Activated T-helper 1 cell treated with Interleukin-2 at 50 U/mL for 16 hours (primary cell): ENCODE measurements at places on chromosomes 13 and 19.
A peak's percentile ranks its signal among the peaks of the same experiment; 100 is the strongest.

GRCh38 chr19:47228937-47229675 lies 1.9 kb downstream of the BBC3 start:
- DNase-seq, result no peak

DNA sequence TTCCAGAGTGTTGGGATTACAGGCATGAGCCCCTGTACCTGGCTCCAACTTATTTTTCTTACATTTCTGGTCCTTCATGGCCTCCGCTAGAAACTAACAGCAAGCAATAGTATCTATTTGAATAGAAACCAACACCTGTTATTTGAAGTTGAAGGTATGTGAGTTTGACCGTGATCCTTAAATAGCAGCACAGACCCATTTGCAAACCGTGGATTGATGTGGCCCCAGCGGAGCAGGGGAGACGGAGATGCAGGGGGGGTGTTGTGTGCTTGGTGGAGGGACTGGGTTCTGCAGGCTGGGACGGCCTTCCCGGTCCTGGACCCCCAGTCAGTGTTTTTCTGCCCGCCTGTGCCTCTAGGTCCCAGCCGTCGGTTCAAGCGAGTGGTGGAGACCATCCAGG lies 16.9 kb downstream of the TMEM150B start:
- DNase-seq, result no peak

GRCh38 chr19:21166436-21166835 lies 24.6 kb downstream of the ZNF431 start:
- DNase-seq, result no peak

GRCh38 chr19:50184196-50184595 lies 19.2 kb upstream of the MYH14 start:
- DNase-seq, result no peak

DNA sequence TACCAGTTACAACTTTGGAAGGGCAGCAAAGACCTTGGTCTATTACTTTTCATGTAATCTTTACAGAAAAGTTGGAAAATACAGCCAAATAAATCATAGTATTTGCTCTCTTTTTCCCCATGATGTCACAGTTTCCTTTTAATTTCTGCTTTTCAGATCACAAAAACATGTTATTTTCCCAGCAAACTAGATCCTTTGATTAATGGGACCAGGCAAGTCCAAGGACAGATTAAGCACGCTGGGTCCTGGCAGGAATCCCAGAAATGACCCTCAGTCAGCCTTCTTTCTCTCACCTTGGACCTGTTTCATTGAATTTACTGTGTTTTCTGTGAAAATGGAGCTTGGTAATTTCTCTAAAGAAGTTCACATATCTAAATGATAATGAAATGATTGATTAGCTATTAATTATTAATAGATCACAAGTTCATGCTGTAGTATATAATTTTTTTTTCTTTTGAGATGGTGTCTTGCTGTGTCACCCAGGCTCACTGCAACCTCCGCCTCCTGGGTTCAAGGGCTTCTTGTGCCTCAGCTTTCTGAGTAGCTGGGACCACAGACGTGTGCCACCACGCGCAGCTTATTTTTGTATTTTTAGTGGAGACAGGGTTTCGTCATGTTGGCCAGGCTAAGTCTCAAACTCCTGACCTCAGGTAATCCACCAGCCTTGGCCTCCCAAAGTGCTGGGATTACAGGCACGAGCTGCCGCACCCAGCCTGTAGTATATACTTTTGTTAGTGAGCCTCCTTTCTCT lies 16.0 kb downstream of the SPATA13 start:
- DNase-seq, result no peak

GRCh38 chr19:32197896-32198882 lies 147.2 kb upstream of the ZNF507 start:
- no peak for DNase-seq

- no peak for DNase-seq
Observed at GRCh38 chr19:47028195-47028601, 8.6 kb downstream of the NPAS1 start.

GRCh38 chr13:32426990-32427851 lies 709 bp downstream of the N4BP2L1 start:
- DNase-seq, result peak; percentile 43

DNA sequence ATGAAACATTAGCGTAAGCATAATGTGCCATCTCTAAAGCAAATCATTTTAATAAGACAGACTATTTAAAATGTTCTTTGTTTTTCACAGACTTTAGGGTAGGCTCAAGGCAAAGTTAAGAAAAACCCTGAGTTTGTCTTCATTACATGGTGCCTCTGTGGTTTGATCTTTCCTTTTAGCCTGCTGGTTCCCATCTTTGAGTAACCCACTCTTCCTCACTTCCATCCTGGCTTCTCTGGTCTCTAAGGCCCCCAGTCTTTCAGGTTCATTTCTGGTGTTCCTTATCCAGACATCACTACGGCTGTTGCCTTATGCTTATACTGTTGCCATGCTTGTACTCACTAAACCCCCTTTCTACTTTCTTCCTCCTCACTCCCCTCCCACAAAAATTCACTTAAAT lies 38.4 kb downstream of the DACH1 start:
- no peak for DNase-seq

GRCh38 chr19:2594319-2594718 lies 108.2 kb downstream of the GNG7 start:
- DNase-seq, result no peak

GRCh38 chr13:110726726-110727125 lies 13.2 kb downstream of the ING1 start:
- peak; percentile 32 for DNase-seq

GRCh38 chr19:5627395-5627904 lies 4.6 kb downstream of the SAFB start:
- DNase-seq, result no peak

GRCh38 chr13:29954082-29955028 lies 103.9 kb upstream of the UBL3 start:
- DNase-seq, result peak; percentile 23

DNA sequence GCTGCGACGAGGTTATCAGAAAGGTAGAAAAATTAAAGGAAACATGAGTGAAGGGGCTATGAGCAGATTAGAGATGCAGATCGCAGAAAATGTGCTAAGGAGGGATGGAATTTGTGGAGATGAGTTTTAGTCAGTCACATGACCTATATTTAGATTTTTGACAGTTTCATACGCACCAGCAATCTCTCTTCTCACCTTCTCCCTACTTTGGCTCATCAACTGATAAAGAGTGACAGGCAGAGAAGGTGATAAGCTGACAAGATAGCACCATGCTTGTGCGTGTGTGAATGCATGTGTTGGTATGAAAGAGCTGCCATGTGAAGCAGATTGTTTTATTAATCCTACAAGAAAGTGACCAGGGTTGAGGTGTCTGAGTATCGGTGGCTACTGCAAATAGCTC lies 252.6 kb downstream of the RAP2A start:
- no peak for DNase-seq

GRCh38 chr13:51111174-51111573 lies at the start of gene C13orf42:
TSS of gene C13orf42 (minus strand) at chr13:51111274. CDS start at chr13:51111209, 65 bp downstream.
- DNase-seq, result no peak

DNA sequence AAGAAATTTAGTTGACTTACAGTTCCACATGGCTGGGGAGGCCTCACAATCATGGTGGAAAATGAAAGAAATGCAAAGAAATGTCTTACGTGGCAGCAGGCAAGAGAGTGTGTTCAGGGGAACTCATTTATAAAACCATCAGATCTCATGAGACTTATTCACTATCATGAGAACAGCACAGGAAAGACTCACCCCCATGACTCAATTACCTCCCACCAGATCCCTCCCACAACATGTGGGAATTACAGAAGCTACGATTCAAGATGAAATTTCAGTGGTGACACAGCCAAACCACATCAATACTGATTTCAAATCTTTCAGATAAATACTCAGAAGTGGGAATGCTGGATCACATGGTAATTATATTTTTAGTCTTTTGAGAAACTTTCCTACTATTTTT lies 1357.9 kb downstream of the SLITRK5 start:
- no peak for DNase-seq

DNA sequence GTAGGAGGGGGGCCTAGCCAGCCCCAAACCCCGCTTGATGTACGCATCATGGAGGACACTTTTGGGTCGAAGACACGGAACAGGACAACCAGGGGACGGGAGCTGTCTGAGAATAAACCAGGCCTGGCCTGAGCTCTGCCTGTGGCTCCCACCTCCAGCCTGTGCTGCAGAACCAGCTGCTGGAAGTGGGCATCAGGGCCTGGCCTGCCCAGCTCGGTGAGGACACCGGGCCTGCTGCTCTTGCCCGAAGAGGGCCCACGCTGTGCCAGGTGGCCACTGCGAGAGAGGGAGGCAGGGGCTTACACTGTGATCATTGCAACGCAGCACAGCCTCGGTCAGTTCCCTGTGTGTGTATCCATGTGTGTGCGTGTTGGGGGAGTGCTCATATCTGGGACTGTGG lies 34.6 kb downstream of the CEBPG start:
- no peak for DNase-seq

DNA sequence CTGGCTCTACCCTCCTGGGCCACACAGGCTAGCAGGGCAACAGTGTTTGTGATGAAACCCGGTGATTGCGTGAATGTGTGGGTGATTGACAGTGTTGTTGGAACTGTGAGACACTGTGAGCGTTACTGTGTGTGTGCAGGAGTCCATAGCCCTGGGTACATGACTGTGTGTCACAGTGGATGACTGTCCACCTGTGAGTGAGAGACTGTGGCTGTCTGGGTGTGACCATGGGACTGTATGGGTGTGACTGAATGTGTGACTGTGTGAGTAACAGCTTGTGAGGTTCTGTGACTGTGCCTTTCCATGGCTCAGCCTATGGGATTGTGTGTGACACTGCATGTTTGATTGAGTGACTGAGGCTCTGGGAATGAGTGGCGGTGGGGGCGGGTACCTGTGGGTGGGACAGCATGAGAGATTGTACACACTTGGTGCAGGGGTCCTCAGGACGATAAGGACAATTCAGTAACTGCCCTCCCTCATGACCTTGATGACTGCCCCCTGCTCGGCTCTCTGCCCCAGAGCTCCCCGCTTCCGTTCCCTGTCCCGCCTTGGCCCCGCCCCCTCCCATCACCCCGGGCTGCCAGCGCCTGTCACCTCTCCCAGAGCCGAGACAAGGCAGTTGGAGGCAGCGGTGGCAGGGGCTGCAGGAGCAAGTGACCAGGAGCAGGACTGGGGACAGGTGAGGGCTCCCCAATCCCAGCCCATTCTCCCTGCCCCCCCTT lies at the start of gene GIPR:
TSS of gene GIPR (plus strand) at position 602 of the 722 bp plus-strand sequence. CDS start 1,300 bp downstream, outside the sequence.
- DNase-seq, result peak; percentile 39

- no peak for DNase-seq
Observed at GRCh38 chr19:33872445-33873320, 76.0 kb downstream of the KCTD15 start.

- DNase-seq, result no peak
Observed at GRCh38 chr13:113466383-113466782, 13.1 kb upstream of the ADPRHL1 start.

- DNase-seq, result no peak
Observed at GRCh38 chr13:75153834-75154233, 328.1 kb downstream of the TBC1D4 start.

GRCh38 chr13:40121722-40122121 lies 466.3 kb downstream of the COG6 start:
- no peak for DNase-seq

- no peak for DNase-seq
Observed at GRCh38 chr19:5303208-5303607, 37.4 kb downstream of the PTPRS start.

DNA sequence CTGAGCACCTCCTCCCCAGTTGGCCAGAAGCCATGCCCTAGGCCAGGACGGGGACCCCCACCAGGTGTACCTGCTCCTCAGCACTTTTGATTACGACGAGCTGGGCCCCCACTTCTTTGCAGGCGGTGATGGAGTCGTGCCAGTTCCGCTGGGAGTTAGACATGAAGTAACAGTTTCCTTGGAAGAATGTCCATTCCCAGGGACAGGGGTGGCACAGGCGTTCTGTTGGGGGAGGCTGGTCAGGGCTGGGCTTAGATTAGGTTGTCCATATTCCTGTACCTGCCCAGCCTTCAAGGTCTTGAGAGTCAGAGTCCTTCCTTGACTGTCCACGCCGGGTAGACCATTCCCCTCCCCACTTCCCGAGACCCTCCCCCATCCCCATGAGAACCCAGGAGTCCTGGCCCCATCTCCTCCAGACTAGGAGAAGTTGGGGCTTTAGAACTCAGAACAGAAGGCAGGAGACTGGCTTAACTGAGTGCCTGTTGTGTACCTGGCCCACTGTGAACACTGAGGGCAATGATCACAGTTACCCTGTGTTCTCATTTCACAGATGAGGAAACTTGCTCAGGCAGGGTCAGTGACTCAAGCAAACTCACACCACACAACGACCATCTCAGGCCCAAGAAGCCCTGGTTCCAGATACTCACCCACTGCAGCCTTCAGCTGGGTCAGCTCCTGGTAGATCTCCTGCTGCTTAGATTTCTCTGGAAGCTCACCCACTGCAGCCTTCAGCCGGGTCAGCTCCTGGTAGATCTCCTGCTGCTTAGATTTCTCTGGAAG lies 2.3 kb downstream of the CD209 start:
- no peak for DNase-seq

DNA sequence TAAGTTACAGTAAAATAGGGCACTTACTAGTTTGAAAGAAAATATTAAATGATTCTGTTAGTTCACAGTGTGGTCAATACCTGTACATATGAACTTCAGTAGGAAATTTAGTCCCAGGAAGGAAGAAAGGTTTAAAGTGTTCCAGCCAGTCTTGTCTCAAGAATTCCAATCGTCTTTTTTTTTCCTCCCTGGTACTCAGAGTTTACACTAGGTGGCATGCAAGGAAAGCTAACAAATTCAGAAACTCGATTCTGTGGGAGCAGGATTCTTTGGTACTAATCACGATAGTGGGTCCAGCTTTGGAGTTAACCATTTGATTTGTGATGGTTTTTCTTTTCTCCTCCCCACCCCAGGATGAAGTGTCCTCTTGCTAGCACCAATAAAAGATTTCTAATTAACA lies 43.6 kb downstream of the POLR1D start:
- DNase-seq, result no peak

GRCh38 chr19:32322541-32322940 lies 22.9 kb upstream of the ZNF507 start:
- no peak for DNase-seq

DNA sequence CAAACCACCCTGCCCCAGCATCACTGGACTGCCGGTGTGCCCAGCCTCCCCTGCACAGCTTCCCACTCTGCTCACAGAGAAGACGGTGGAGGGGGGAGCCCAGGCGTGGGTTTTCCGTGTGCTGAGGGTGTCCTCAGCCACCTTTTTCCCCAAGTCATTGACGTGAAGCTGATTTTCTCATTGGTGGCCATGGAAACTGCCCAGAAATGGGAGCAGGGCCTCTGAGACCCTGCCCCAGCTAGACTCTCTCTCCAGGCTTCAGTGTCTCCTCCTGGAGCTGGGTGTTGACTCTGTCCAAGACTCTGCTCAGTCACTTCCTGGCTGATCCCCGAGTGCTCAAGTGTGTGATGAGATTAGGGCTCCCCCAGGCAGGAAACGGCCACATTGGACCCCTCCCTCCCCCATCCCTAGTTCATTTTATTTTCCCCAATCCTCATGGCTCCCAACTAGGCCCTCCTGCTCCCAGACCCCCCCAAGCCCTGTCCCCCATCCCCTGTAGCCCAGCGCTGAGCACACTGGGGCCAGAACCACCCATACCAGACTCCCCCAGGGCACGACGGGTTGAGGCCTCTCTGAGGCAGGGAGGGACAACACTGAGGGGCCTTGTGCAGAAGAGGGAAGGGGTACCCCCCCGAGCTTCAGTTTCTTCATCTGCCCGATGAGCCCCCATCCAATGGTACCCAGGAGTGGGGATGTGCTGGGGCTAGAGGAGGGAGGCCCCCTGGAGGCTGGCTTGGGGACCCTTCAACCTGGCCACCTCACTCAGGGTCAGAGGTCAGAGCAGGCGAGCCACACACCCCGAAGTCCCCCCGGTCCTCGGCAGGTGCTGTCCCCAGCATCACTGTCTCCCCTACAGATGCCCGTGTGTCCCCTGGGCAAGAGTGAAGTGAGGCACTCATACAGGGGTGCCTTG lies 1.2 kb upstream of the F2RL3 start:
- no peak for DNase-seq
